ENCODE measurements at places on chromosomes 6 and 20.

GRCh38 chr6:130409418-130410100 lies 43.7 kb downstream of the TMEM200A start:
- no peak for DNase-seq
- no peak overlapping the region for H3K27ac ChIP-seq
- H3K4me1 ChIP-seq, result no peaks in the 10 kb centered on the region
- no peaks in the 10 kb centered on the region for H3K36me3 ChIP-seq
- no peak overlapping the region for H3K4me3 ChIP-seq

DNA sequence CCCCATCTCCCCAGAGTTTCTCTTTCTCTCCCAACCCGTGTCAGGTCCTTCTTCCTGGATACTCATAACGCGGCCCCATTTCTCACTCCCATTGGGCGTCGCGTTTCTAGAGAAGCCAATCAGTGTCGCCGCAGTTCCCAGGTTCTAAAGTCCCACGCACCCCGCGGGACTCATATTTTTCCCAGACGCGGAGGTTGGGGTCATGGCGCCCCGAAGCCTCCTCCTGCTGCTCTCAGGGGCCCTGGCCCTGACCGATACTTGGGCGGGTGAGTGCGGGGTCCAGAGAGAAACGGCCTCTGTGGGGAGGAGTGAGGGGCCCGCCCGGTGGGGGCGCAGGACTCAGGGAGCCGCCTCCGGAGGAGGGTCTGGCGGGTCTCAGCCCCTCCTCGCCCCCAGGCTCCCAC lies at the start of gene HLA-F:
HLA-F (plus strand) TSS at position 173 of the 404 bp plus-strand sequence; CDS start at position 203, 30 bp downstream.
- H3K27me3 ChIP-seq, result no peaks in the 10 kb centered on the region
- DNase-seq, result peak; percentile 69
- peak within 1 kb of the TSS; percentile 100 for H3K4me3 ChIP-seq
- peak within 1 kb of the TSS; percentile 100 for H3K27ac ChIP-seq
- peaks cover 48% of the 10 kb centered on the region for H3K36me3 ChIP-seq

- no peak overlapping the region for H3K4me3 ChIP-seq
- H3K4me1 ChIP-seq, result no peaks in the 10 kb centered on the region
Measured at GRCh38 chr6:140744659-140745320, 1370.3 kb upstream of the CITED2 start.

DNA sequence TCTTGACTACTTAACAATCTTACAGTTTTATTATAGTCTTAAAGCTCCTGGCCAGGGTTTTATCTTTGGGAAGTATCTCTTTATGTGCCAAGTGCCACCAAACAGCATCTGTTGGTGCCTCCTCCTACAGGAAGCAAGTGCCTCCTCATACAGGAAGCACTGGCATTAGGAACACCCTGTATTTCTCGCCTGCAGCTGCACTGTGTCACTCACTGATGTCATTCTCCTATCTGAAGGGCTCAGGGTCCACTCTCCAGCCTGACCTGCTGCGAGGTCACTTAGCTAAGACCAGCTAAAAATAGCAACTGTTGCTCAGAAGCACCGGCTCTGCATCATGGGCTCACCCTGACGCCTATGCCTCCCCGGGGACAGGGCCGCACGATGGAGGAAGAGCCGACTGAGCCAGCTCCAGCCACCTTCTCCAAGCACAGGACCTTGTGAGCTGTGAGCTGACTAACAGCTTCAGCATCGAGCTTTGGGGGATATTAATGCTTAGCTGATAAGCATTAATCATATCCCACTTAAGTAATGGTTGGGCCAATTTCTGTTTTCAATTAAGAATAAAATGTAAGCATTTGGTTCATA lies 66.3 kb upstream of the CD93 start:
- H3K27ac ChIP-seq, result no peak overlapping the region
- no peaks in the 10 kb centered on the region for H3K36me3 ChIP-seq
- H3K4me3 ChIP-seq, result no peak overlapping the region
- no peak for DNase-seq
- no peaks in the 10 kb centered on the region for H3K27me3 ChIP-seq

DNA sequence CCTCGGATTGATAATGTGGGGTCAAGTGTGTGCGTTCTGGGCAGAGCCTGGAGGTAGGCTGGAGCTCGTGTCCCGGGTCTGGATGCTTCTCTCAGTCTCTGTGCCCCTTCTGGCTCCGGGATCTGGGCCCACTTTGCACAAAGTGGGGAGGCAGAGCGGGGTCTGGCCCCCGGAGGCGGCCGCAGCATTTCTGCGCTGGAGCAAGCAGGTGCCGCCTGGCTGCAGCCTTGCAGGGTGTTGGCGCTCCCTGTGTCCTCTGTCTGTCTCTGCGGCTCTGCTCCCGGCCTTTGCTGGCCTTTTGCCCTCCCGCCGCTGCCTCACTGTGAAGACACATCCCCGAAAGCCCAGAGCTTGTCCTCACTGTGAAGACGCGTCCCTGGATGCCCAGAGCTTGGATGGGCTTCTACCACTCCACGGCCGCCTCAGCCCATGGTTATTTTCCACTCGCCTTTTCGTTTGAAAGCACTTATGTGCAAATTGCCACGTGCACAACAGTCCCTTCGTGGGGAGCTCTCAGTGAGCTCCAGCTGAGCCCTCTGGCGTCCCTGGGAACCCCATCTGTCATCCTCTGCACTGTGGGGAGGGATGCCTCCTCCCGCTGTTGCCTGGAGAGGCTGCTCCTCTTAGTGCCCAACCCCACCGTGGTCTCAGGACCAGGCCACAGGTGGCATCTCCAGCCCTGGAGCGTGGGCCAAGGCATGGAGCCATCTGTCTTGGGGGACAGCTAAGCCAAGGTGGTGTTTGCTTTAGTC lies 17.4 kb downstream of the SLCO4A1 start:
- DNase-seq, result no peak
- no peaks in the 10 kb centered on the region for H3K27me3 ChIP-seq
- H3K4me1 ChIP-seq, result no peaks in the 10 kb centered on the region
- no peaks in the 10 kb centered on the region for H3K36me3 ChIP-seq
- H3K27ac ChIP-seq, result no peak overlapping the region

DNA sequence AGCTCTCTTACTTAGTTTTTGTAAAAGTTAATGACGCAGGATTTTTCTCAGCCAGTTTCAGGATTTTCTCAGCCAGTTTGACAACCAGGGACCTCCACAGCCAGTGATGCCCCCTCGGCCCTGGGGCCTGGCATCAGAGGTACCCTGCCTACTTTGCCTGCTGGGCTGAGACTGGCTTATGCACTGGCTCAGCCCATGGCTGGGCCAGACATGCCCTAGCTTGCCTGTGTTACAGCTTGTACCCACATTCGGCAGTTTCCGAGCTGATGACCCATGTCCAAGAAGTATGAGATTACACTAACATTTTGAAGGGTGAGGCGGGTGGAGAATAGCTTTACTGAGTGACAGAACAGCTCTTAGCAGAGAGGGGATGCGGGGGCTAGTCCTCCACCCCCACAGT lies 406.1 kb upstream of the HSF2 start:
- no peaks in the 10 kb centered on the region for H3K4me1 ChIP-seq
- no peaks in the 10 kb centered on the region for H3K27me3 ChIP-seq
- H3K4me3 ChIP-seq, result no peak overlapping the region
- H3K36me3 ChIP-seq, result no peaks in the 10 kb centered on the region

DNA sequence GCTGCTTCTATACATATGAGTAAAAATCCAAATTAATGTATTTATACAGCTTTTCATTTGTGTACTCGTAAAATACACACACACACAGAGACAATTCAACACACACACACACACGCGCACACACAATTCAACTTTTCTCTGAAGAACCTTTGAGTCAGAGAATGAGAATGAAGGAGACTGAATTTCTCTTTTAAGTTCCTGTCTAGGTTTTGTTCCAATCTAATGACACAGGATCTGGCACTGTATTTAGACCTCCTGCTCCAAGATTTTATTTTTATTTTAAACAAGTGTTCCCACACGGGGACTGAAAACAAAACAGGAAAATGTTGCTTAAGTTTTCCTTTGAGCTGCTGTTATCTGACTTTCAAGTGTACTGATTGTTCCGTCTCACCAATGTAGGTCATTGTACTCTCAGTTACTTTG lies 250.8 kb downstream of the LAMA2 start:
- no peak overlapping the region for H3K27ac ChIP-seq
- DNase-seq, result no peak
- H3K36me3 ChIP-seq, result no peaks in the 10 kb centered on the region
- H3K4me1 ChIP-seq, result no peaks in the 10 kb centered on the region

DNA sequence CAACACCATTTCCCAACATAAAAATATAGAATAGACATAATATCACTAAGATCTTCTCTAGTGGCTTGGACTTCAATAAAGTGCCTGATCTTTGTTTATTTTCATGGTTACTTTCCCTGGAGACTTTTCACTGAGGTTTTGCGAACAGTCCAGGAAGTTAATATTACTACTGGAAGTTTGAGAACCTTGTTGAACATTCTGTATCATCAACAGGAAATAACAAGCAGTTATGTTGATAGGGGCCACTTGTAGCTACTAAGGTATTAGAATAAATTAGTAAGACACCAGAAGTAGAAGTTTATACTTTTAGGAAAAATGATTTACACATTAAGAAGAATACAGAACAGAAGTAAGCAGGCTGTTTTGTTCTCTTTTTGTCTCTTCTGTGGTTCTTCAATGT lies 180.2 kb downstream of the TFAP2B start:
- no peaks in the 10 kb centered on the region for H3K27me3 ChIP-seq
- H3K27ac ChIP-seq, result no peak overlapping the region
- H3K36me3 ChIP-seq, result no peaks in the 10 kb centered on the region
- no peaks in the 10 kb centered on the region for H3K4me1 ChIP-seq
- no peak for DNase-seq

Data from CD4-positive, alpha-beta T cell (primary cell).